ENCODE measurements at places on chromosomes 12 and 14.

DNA sequence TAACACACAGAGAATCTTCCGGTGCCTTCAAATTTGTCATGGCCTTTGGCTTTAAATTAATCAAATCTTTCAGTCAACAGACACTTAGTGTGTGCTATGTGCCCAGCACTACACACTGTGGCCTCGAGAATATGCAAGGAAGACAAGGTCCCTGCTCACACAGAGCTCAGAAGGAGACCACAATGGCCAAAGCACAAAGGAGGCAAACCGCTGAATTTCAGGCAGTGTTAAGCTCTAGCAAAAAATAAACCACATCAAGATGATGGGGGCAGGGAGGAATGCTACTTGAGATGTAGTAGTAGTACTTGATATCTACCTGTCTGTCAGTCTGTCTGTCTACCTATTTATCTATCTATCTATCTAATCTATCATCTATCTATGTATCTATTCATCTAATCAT is 227.9 kb downstream of the TMEM132D start:
- no peak for DNase-seq

- no peak for DNase-seq
Measured at GRCh38 chr14:93912782-93913181, 14.4 kb upstream of the FAM181A start.

- DNase-seq, result no peak
Measured at GRCh38 chr12:85794531-85794930, 41.7 kb downstream of the RASSF9 start.

DNA sequence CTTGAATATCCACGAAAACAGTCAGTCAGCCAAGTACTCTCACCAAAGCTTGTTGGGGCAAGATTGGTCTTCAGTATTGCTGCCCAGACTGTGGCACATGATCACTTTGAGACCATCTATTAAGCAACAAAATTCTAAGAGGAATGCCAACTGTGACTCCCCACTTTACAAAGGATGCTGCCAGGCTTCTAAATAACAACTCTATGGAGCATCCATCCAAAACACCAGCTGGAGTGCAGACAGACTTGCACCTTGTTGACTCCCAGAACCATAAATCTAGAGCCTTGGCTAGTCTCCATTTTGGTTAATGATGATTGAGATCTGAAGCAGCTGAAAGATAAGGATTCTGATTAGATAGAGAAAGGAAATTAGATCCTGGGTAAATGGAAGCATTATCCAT is 132.8 kb downstream of the DIO2 start:
- no peak for DNase-seq

DNA sequence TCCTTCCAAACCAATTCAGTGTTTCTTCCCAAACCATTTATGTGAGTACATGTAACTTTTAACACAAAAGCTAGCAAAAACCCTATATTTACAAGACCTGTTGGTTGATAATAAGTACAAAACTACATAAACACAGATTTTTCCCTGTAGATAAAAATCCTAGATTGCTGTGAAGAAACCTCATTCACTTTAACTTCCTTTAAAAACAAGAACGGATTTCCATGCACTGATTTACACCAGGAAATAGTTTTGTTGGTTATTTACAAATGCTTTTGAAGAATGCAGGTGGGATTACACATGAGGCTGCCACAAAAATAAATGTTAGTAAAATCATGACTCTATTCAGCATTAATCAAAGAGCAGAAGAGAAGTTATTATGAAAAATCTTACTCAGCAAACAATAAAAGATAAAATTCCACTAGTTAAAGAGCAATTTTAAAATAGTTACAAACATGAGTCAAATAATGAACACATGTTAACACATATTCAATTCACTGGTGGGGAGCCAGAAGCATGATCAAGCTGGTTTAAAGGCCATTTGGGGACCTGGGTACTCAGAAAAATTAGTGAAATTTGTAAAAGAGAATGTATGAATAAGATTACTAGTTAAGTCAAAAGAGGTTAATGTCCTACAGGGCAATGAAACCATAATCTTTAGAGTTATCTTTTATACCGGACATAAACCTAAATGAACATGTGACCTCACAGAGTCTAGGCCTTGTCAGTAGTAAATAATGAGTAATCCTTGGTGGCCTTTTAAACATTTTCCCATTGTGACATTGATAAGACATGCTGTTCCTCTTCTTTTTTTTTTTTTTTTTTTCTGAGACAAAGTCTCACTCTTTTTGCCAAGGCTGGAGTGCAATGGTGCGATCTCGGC is 79.9 kb downstream of the PHLDA1 start:
- no peak for DNase-seq

DNA sequence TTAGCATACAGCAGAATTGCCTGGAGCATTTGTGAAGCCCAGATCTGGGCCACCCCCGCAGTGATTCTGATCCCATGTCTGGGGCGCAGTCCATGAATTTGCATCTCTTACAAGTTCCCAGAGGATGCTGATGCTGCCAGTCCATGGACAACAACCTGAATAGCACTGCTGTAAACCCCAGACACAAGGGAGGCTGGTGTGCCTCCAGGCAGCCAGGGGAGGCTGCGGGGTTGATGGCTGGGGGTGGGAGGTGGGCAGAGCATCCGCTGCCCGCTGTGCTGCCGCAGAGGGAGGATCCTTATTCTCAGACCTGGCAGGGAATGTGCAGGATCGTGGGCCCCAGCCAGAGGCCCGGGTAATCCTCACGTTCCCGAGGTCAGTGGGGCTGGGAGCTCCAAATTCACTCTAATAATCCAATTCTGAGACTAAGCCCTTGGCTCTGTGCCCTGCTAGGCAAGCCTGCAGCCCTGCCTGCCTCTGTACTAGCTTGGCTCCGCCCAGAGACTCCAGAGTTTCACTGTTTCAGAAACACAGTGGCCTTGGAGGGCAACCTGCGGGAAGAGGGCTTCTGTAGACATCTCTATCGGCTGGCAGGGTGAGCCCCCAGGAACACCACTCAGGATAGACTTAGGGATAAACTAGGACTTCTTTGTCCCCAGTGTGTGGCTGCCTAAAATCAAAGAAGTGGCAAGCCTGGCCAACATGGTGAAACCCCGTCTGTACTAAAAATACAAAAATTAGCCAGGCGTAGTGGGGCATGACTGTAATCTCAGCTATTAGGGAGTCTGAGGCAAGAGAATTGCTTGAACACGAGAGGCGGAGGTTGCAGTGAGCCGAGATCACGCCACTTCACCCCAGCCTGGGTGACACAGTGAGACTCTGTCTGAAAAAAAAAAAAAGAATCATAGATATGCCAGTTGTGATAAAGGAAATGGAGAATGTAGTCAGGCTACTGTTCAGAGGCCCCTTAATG is 17.8 kb upstream of the MLEC start:
- no peak for DNase-seq

DNA sequence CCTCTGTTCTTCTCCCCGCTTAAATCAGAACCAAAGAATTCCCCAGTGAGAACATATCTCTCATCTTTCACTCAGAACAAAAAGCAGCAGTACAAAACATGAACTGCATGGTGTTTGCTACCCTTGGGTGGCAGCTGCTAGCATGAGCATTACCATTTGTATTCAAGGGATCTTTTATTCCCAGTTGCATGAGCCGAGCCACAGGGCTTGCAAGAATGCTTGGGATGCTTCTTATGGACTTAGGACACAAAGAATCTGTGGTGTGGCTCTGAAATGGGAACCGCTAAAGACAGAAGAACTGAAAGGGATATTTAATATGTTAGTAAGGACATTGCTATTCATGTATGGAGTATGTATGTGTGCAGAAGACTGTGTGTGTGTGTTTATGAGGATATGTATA is 190.6 kb downstream of the TMX1 start:
- no peak for DNase-seq

DNA sequence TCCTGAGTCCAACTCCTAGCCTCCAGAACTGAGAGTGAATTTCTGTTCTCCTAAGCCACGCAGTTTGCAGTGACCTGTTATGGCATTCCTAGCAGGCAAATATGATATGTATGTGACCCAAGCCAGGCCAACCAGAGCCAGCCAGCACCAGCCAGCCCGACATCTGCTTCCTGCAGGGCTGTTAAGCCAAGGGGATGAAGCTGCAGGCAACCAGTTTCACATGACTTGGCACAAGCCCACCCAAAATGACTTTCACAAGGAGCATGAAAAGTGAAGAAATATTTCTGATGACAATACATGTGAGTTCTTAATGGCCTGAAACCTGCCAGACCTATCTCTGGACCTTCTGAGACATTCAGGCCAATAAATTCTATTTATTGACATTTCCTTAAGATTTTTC is 68.1 kb downstream of the ITPK1 start:
- DNase-seq, result no peak

GRCh38 chr12:13422291-13422690 is 225.8 kb downstream of the EMP1 start:
- no peak for DNase-seq

GRCh38 chr12:5900076-5900475 is 45.0 kb downstream of the ANO2 start:
- DNase-seq, result no peak

GRCh38 chr12:124774462-124775167 is 89.0 kb downstream of the SCARB1 start:
- peak; percentile 23 for DNase-seq

DNA sequence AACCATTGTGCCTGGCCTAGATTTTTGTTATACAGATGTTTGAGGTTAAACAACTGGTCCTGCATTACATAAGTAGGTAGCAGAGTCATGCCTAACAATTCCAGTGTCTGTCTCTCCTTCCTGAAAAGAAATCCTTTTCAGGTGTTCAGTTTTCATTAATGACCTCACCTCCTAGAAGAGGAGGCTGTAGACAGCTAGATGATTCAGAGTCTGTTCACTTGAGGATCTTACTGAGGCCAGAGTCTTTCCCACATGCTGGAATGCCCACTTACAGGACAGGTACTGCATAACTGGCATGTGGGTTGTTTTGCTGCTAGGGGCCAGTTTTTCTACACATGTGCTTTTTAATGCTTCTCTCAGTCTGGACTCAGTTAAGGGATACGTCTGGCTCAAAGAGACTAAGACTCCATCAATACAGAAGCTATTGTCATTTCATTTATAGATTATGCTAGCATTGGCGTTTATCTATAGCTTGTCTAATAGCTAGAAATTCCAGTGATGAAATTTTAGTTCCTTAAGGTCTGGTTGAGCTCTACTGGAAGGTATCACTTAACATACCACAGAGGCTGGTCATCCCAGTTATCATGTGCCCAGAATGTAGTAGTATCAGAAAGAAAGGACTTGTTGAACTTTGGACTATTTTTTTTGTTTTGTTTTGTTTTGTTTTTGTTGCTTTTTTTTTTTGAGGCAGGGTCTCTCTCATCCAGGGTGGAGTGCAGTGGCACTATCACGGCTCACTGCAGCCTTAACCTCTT is 206.4 kb downstream of the ERC1 start:
- no peak for DNase-seq

DNA sequence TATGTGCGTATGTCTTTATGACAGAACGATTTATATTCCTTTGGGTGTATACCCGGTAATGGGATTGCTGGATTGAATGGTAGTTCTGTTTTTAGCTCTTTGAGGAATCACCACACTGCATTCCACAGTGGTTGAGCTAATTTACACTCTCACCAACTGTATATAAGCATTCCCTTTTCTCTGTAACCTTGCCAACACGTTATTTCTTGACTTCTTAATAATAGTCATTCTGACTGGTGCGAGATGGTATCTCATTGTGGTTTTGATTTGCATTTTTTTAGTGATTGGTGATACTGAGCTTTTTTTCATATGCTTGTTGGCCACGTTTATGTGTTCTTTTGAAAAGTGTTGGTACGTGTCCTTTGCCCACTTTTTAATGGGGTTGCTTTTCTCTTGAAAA is 49.7 kb downstream of the FRS2 start:
- DNase-seq, result no peak

- peak; percentile 72 for DNase-seq
Measured at GRCh38 chr12:103929046-103929783, 995 bp upstream of the HSP90B1 start.

- no peak for DNase-seq
Measured at GRCh38 chr12:11986165-11986564, 84.6 kb upstream of the BCL2L14 start.

DNA sequence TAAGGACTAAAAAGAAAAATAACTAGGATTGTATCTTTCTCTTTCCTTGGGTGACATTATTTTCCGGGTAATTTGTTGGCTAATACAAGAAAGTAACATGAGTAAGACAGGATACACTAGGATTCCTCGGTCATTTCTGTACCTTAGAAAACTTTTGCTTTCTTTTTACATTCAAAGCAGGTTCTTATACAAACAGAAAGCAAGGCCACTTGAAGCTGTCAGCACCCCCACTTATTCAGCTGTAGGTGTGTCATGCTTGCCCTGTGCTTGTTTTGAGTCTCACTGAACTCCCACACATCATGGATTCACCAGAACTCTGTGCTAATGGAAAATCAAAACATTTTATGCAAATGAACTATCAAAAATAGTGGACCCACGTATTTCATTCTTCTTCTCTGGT is 266.8 kb upstream of the CLEC14A start:
- DNase-seq, result no peak

- no peak for DNase-seq
Measured at GRCh38 chr12:8697120-8697475, 693 bp upstream of the RIMKLB start.

GRCh38 chr14:91415794-91416743 is 1.6 kb downstream of the CCDC88C start:
- DNase-seq, result no peak

DNA sequence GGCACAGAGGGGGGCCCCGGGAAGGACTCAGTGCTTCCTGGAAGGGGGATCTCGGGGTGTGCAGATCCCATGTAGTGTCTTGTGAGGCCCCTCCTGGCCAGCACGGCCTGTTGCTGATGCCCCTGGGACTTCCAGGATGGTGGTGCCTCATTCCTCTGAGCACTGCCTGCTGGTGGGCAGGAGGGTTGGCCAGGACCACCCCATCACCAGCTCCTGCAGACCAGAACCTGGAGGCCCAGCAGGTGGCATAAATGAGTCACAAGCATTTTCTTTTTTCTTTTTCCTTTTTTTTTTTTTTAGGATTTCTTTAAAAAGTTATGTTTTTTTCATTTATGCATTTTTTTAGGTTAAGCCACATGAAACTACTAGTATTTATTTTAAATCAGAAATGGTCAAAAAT is 8.0 kb downstream of the MMP17 start:
- DNase-seq, result no peak

- no peak for DNase-seq
Measured at GRCh38 chr12:7303230-7303629, 642 bp upstream of the ACSM4 start.

GRCh38 chr12:124397399-124397679 is 102.4 kb downstream of the RFLNA start:
- no peak for DNase-seq

- no peak for DNase-seq
Measured at GRCh38 chr12:114799574-114800487, 115.9 kb upstream of the TBX3 start.

- DNase-seq, result no peak
Measured at GRCh38 chr14:24334431-24335291, at the start of gene ADCY4. Gene ADCY4, minus strand, starts transcription at chr14:24335071. Its CDS starts 419 bp downstream, at chr14:24334652.

DNA sequence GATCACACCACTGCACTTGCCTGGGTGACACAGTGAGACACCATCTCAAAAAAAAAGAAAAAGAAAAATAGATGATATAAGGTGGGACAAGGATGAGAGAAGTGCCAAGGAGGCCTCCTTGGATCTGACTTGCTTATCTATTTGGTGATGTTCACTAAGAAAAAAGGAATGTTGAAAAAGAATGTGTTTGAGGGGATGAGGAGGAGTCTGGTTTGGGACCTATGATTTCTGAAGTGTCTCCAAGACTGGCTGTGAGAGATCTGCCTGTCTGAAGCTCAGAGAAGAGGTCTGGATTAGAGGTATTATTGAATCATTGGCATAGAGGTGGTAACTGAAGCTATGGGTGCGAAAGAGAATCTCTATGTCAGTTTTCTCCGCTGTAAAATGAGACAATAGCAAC is 42.8 kb downstream of the BCAT1 start:
- DNase-seq, result no peak

All from activated T-cell treated with anti-CD3 and anti-CD28 coated beads for 4 hours (primary cell).